Foreskin keratinocyte (primary cell): ENCODE measurements at places on chromosomes 12 and 14. TPM values are rescaled to one million over a fixed set of nuclear protein-coding genes. Genes with fewer than 3 reads are reported as not detected.

DNA sequence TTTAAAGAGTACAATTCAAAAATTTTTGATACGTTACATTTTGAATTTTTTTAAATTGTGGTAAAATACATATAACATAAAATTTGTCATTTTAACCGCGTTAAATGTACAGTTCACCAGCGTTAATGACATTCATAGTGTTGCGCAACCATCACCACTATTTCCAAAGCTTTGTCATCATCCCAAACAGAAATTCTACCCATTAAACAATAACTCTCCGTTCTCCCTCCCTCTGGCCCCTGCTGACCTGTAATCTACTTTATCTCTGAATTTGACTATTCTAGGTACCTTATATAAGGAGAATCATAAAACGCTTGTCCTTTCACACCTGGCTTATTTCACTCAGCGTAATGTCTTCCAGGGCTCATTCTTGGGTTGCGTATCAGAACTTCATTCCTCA lies 69.1 kb upstream of the DYNC1H1 start:
- DNase-seq, result no peak

DNA sequence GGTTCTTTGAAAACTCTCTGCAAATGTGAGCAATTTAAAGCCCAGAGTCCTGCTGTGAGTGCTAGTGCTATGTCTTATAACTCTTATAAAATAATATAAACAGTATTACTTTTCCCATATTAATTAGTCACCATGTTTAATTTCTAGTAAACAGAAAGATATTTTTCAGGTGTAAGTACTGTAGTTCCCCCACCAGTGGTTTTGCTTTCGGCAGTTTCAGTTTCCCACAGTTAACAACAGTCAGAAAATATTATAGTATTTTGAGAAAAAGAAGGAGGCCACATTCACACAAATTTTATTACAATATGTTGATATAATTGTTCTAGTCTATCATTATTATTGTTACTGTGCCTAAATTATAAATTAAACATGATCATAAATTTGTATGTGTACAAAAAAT lies 800.5 kb downstream of the LRFN5 start:
- no peak for DNase-seq

DNA sequence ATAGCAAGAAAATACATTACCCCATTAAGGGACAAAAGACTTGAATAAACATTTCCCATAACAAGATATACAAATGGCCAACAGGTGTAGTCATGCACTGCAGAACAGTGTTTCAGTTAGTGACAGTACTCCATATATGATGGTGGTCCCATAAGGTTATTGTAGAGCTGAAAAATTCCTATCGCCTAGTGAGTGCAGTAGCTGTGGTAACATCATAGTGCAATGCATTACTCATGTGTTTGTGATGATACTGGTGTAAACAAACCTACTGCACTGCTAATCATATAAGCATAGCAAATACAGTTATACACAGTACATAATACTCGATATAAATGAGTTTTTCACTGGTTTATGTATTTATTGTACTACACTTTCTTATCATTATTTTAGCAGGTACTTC lies 168.7 kb downstream of the C12orf75 start:
- no peak for DNase-seq

- no peak for DNase-seq
Measured at GRCh38 chr12:40701756-40702155, 9.5 kb downstream of the CNTN1 start.

- peak; percentile 64 for DNase-seq
Measured at GRCh38 chr14:49908433-49908782, 15.5 kb downstream of the ARF6 start.

DNA sequence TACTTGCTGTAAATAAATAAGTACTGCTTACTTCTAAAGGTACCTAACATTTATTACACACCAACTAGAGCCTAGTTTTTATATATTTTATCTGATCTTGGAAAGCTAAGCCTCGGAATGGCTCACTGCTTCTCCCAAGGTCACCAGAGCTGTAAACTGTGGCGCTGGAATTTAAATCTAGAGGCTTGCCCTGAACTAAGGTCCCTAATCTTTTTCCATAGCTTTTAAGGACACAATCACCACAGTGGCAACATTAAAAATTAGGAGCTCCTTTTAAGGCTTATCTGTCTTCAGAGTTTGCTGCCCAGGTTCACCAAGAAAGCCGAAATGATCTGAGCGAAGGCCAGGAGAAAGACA lies 670 bp downstream of the CCNB1IP1 start:
- DNase-seq, result no peak

- DNase-seq, result peak; percentile 18
Measured at GRCh38 chr12:43676183-43676813, 82.3 kb downstream of the PUS7L start.

The SLC6A12 gene
- not detected in 2 replicates for total RNA-seq

DNA sequence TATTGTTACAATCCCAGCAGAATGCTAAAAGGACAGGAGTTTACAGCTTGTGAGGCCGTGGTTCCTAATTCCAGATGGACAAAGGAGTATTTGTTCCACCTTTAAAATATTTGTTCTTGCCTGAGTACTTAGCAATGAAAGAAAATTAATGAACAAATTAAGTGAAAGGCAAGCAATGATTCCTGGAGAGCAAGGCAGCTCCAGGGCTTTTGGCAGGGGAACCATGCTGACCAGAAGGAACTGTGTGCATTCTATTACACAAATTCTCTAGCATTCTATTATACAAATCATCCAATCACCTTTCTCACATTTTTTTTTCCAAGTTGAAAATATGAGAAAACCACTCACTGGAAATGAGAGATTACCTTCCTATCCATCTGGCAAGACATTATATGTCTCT lies 1.8 kb upstream of the BMAL2 start:
- no peak for DNase-seq
